ENCODE measurements at places on chromosomes 12 and 14.
A peak's percentile ranks its signal among the peaks of the same experiment; 100 is the strongest.

- no peak for DNase-seq
Observed at GRCh38 chr12:31651893-31652521, 7.5 kb upstream of the ETFBKMT start.

GRCh38 chr12:52434081-52434733 is at the start of gene KRT75:
TSS of gene KRT75 (minus strand) at chr12:52434371. CDS start at chr12:52434304, 67 bp downstream.
- no peak for DNase-seq

- DNase-seq = no peak
Observed at GRCh38 chr12:28699029-28699428, 450.0 kb upstream of the FAR2 start.

DNA sequence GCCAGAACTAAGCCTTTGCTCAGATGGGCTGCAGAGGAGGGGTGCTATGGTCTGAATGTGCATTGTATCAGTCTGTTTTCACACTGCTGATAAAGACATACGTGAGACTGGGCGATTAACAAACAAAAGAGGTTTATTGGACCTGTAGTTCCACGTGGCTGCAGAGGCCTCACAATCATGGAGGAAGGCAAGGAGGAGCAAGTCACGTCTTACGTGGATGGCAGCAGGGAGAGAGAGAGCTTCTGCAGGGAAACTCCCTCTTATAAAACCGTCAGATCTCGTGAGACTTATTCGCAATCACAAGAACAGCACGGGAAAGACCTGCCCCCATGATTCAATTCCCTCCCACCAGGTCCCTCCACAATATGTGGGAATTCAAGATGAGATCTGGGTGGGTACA is 3.8 kb upstream of the BRF1 start:
- DNase-seq = no peak

GRCh38 chr14:101010293-101010692 is 106.8 kb upstream of the RTL1 start:
- no peak for DNase-seq

- DNase-seq = no peak
Observed at GRCh38 chr12:110371408-110372055, 32.0 kb downstream of the ANAPC7 start.

DNA sequence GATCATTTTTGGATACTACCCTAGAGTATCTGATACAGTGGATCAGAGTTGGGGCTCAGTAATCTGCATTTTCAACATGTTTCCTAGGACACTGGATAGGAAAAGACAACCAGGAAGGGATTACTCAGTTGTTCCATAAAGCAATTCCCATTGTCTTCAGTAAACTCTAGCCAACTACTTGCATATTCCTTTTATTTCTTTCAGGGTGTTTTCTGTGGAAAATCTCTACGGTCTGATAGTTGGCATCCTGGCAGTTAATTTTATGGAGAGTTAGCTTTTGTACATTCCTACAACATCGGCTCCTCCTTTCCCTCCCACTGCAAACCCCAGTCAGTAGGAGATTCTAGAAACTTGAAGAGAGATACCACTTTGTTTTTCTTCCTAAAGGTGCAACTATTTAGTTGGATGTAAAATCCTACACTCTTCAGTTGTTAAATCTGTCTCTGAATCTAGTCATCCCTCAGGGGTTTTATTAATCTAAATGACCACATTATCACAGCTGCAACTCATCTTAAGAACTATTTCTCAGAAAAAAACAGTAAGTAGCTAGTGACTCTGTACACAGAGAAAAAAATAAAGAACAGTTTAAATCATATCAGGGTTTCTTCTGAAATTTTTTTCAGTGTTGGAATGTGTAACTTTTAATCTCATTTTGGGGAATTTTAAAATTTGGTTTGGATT is 103.9 kb downstream of the PDE3A start:
- DNase-seq = no peak

DNA sequence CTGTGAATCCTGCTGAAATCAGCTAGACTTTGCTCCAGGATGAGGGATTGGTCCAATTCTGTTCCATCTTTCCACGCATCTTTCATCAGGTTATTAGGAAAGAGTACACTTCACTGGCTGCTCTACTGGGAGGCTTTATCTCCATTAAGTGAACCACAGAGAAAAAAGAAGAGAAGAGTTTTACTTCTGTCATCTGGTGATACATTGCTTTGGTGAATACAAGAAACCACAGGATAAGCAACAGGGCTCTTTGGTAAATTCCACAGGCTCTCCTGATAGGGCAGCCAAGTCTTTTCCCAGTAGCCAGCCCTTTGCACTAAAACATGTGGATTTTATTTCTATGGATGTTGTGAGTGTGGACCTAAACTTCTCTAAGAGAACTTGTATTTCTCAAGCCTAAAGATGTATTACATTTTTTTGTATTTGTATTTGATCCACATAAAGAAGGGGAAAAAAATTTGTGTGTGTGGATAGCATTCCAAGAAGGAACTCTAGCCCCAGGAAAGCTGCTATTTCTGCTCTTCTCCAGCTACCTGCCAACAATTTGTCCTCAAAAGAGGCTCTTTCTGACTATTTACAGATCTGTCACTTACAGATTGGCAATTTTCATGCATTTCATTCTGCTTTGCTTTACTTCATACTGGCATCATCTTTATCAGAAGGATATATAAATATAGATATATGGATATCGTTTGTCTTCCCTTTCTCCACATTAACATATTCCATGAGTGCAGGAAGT is 1117.6 kb upstream of the TMEM132C start:
- DNase-seq = no peak

- DNase-seq = peak; percentile 22
Observed at GRCh38 chr14:69319911-69320310, 60.0 kb downstream of the GALNT16 start.

- DNase-seq = no peak
Observed at GRCh38 chr12:34219046-34219770, 196.9 kb downstream of the ALG10 start.

DNA sequence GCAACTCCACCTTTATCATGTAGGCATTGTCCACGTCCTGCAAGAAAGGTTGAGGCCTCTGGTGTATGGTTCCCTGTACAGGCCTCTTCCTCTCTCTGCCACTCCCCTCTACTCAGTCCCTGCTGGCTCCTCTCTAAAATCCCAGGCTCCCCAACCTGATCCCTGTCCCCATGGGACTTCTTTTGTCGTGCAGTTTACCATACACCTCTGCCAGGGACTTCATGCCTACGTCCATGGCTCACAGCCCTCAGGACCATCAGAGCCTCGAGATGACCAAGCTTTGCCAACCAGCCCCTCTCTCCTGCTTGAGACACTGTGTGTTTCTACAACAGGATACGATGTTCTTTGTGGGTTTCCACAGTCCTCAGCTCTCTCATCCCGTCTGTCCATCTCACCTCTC is 2.9 kb downstream of the KRT2 start:
- DNase-seq = no peak

DNA sequence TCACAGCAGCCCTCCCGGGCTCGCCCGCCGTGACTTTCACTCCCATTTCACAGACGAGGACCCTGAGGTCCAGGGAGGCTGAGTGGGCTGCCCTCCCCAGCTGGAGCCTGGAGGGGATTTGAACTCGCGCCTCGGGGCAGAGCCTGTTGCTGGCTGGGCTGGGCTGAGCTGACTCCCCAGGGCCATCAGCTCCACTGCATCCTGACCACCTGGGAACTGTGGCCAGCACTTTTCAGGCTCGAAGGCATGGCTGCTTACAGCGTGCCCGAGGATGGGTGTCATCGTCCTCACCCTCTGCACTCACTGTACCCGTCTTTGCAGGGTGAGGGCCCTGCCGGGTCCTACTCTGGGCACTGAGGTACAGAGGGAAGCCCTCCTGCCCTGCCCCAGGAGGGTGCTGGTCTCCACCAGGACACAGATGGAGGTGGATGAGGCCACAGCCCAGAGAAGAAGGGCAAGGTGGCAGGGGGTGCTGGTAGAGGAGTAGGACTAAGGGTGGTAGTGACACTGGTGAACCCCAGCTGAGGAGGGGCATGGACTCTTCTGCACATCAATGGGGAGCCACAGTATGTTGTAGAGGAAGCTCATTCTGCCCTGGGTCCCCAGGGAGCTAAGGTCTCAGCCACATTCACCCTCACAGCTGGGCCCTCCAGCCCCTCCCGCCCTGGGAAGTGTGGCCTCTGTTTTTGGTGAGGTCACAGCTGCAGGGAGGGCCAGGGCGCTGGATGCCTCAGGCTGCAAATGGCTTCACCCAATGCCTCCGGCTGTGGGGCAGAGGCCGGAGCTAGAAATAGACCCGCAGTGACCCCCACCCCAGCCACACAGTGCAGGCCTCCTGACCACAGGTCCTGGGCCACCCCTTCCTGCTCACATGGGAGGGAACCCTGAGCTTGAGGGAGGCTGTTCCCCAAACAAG is 365.1 kb upstream of the SFSWAP start:
- no peak for DNase-seq

- no peak for DNase-seq
Observed at GRCh38 chr14:31127690-31128089, 79.9 kb downstream of the HECTD1 start.

GRCh38 chr12:127898616-127899015 is 368.4 kb upstream of the TMEM132C start:
- no peak for DNase-seq

DNA sequence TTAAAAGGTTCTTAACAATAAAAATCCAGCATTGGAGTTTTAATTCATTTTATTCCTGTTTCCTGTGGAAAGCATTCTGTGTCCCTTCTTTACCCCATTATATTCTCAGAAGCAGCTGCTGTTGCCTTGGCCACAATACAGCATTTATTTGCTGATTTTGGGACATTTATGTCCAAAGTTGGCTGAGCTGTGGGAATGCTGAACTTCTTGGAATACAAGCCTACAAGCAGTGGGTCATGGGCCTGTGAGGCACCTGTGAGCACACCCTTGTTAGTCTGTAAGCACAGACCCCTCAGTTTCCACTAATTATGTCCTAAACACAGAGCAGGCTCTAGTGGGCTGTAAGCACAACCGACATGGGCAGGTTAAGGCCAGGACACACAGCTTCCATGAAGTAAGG is 122.2 kb upstream of the IGF1 start:
- no peak for DNase-seq

- DNase-seq = no peak
Observed at GRCh38 chr14:72613231-72613974, 280.5 kb downstream of the DPF3 start.

DNA sequence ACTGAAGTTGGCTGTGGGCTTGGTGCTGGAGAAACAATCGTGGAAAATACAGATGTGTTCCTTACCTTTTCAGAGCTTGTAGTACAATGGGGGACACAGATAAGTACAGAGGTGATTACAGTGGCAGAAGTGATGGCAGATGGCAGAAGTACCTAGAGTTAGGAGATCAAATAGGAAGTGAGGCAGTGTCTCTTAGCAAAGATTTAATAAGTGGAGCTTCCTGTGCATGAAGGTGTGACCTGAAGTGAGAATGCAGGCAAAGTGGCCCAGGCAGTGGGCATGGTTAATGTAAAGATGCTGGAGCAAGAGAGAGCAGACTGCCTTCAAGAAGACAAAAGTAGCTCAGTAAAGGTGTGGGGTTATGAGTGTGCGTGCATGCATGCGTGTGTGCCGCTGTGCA is 16.0 kb downstream of the LRRK2 start:
- DNase-seq = no peak

GRCh38 chr14:35285168-35286002 is 6.8 kb upstream of the PSMA6 start:
- no peak for DNase-seq

- DNase-seq = no peak
Observed at GRCh38 chr12:89789862-89790261, 81.2 kb upstream of the ATP2B1 start.

- DNase-seq = no peak
Observed at GRCh38 chr12:132063491-132063890, 80.6 kb downstream of the DDX51 start.

GRCh38 chr14:80602946-80603345 is 338.6 kb downstream of the CEP128 start:
- no peak for DNase-seq

DNA sequence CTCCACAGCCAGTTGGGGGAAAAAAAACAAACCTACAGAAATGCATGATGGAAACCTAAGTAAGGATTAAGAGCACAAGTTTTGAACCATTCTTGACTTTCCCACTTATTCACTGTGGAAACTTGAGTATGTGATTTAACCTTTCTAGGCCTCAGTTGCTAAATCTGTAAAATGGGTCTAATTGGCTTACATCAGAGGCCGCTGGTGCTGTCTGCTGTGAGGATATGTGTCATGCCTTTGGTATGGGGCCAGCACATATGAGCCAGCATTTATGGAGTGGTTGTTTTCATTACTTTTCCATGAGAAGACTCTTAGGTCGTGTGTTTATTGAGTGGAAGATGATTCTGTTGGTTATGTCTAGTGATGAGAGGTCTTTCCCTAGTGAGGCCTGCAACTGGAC is 102.4 kb downstream of the ESR2 start:
- no peak for DNase-seq

Measured in right forelimb (tissue), 1 donor.